ENCODE measurements at places on chromosomes 2 and 18. TPM values are rescaled to one million over a fixed set of nuclear protein-coding genes. Genes with fewer than 3 reads are reported as not detected.

The GBX2 gene
- 0.82 TPM for polyA plus RNA-seq

The SIGLEC15 gene
- 0.55 TPM for polyA plus RNA-seq

The LTBP1 gene
- polyA plus RNA-seq: 69.2 TPM

GRCh38 chr2:38108907-38109731 lies 33.2 kb upstream of the CYP1B1 start:
- DNase-seq: no peak

- DNase-seq: no peak
These were observed 20.2 kb upstream of the C1QL2 start for GRCh38 chr2:119178776-119179175.

GRCh38 chr2:110991911-110992310 lies 128.8 kb upstream of the BCL2L11 start:
- no peak for DNase-seq

GRCh38 chr2:106195456-106195855 lies 1.4 kb upstream of the UXS1 start:
- no peak for DNase-seq

GRCh38 chr18:11154368-11154989 lies 5.1 kb upstream of the PIEZO2 start:
- no peak for DNase-seq

GRCh38 chr2:118731413-118731812 lies 116.0 kb downstream of the EN1 start:
- DNase-seq: no peak

- DNase-seq: no peak
These were observed 746 bp upstream of the POLR1B start for GRCh38 chr2:112541315-112542122.

GRCh38 chr2:189157456-189157855 lies 22.1 kb downstream of the COL5A2 start:
- DNase-seq: no peak

- DNase-seq: no peak
These were observed 727.6 kb upstream of the SOX11 start for GRCh38 chr2:4964579-4964978.

GRCh38 chr2:96558061-96558460 lies 21.5 kb downstream of the ARID5A start:
- no peak for DNase-seq

DNA sequence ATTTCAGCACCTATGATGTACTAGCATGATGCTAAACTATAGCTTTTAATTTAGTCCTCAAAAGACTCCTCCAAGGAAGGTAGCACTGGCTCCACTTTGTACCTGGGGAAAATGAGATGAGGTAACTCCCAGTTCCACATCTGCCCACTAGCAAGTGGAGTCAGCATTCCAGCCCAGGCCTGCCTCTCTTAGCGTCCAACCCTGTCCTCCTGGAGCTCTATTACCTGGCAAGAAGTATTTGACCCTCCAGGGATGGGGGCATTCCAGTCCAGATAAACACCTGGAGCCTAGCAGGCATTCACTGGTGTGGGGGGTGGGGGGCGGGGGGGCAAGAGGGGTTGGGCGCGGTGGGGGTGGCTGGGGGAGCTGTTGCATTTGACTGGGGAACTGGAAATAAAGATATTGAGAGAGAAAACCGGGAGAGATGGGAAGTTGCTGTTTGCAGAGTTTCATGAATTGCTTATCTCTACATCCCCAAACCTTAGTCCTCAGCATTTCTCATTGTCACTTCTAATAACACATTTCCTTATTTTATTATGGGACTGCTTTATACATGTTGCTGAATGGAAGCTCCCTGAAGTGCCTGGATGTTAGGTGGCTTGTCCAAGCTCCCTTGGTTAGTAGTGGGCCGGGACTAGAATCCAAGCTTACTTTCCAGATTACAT lies 22.0 kb upstream of the FZD5 start:
- no peak for DNase-seq

DNA sequence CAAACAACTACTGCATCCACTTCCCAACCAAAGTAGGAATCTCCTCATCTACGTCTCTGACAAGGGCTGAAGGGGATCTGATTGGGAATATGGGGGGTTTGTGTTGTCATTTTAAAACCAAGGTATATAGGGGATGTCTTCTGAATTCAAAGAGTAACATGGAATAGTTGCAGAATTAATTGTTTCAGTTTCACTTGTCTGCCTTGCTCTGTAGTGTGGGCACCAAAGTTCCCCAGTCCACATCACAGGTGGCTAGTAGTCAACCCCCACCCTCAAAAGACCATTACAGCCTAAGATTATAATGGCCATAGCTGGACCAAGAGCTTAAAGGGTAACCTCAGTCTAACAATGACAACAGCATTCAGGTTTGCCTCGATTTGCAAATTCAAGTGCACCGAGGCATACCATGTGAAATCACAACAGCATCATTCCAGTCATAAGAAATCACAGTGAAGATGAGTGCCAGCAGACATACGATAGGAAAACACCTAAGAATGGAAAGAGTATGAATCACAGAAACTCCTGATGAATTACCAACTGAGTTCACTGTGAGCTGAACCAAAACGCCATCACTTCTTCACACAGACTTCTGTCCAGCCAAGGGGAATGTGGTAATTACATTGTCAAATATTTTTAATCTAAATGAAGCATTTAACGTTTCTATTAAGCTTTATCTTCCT lies 52.4 kb downstream of the MYO5B start:
- no peak for DNase-seq

DNA sequence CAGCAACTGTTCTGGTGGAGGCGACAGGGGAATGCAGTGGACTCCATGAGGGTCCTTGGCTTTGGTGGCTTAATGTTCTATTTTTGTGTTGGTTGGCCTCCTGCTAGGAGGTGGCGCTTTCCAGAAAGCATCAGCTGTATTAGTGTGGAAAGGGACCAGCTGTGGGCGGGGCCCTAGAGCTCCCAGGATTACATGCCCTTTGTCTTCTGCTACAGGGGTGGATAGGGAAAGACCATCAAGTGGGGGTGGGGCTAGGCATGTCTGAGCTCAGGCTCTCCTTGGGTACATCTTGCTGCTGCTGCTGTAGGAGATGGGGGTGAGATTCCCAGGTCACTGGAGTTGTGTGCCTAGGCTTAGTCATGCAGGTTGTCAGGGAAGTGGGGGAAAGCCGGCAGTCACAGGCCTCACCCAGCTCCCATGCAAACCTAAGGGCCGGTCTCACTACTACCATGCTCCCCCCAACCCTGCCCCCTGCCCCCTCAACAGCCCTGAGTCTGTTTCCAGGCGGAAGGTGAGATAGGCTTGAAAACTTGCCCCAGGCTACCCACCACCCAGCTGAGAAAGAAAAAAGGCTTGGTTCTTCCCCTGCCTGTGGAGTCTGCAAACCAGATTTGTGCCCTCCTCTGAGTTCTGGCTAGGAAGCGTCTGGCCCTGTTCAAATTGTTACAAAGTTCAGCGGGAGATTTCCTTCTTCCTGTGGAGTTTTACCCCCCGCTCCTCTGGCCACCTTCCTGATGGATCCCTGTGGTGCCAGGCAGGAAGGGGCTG lies 141.3 kb upstream of the LYPD1 start:
- DNase-seq: no peak

- DNase-seq: no peak
These were observed 56.3 kb downstream of the PHLPP1 start for GRCh38 chr18:62771494-62772270.

Data from left renal cortex interstitium (tissue), 4 donors.